ENCODE measurements at places on chromosomes 16 and 17. TPM values are rescaled to one million over a fixed set of nuclear protein-coding genes. Genes with fewer than 3 reads are reported as not detected.

CRHR1 gene
- total RNA-seq, result not detected

GRCh38 chr17:18106211-18106610 lies 2.3 kb upstream of the MYO15A start:
- peaks cover 9% of the 10 kb centered on the region for H3K36me3 ChIP-seq
- H3K27ac ChIP-seq, result no peak overlapping the region
- no peak for DNase-seq
- no peaks in the 10 kb centered on the region for H3K4me1 ChIP-seq
- H3K4me3 ChIP-seq, result no peak overlapping the region

DNA sequence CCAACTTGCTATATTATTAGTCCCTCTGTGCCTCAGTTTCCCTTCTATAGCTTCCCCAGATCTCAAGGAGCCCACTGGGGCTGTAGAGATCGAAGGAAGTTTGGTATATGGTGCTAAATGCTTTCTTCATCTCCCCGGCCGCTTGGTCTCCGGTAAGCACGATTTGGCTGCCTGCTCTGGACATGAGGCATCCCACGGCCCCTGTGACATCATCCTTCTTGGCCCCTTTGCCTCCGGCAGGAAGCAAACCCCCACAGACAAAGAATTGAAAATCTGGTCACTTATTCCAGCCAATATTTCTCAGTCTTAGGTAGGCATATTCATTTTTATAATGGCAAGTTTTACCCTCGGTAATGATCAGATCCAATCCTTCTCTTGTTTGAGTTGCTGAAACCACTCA lies 65.8 kb downstream of the WSCD1 start:
- no peaks in the 10 kb centered on the region for H3K4me1 ChIP-seq
- no peak overlapping the region for H3K4me3 ChIP-seq
- no peaks in the 10 kb centered on the region for H3K36me3 ChIP-seq
- H3K27ac ChIP-seq, result no peak overlapping the region
- no peak for DNase-seq

DECR2 gene
- total RNA-seq, result 86.8 TPM
